ENCODE measurements at places on chromosomes 2 and 18.

- DNase-seq, result no peak
Observed at GRCh38 chr2:240919786-240920782, 13.9 kb downstream of the CROCC2 start.

- peak; percentile 26 for DNase-seq
Observed at GRCh38 chr2:191376981-191377629, 131.9 kb downstream of the MYO1B start.

GRCh38 chr2:176098366-176099158 is 1.0 kb upstream of the HOXD12 start:
- no peak for DNase-seq

DNA sequence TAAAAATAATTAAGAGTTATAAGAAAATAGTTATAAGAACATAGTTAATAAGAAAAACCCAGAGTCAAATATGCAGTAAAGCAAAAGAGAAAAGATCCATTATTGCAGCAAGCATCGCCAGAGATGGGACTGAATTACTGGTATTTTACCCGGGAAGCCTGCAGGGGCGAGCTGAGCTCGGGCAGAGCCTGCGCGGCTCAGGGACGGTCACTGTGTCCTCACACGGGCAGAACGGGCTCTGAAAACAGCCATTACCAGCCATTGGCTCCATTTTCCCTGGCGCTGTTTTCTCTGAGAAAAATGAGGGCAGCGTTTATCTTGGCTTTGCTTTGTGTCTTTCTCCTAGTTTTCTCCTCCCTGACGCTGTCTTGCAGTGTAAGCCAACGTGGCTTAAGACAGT is 95.3 kb upstream of the ALKAL2 start:
- no peak for DNase-seq

DNA sequence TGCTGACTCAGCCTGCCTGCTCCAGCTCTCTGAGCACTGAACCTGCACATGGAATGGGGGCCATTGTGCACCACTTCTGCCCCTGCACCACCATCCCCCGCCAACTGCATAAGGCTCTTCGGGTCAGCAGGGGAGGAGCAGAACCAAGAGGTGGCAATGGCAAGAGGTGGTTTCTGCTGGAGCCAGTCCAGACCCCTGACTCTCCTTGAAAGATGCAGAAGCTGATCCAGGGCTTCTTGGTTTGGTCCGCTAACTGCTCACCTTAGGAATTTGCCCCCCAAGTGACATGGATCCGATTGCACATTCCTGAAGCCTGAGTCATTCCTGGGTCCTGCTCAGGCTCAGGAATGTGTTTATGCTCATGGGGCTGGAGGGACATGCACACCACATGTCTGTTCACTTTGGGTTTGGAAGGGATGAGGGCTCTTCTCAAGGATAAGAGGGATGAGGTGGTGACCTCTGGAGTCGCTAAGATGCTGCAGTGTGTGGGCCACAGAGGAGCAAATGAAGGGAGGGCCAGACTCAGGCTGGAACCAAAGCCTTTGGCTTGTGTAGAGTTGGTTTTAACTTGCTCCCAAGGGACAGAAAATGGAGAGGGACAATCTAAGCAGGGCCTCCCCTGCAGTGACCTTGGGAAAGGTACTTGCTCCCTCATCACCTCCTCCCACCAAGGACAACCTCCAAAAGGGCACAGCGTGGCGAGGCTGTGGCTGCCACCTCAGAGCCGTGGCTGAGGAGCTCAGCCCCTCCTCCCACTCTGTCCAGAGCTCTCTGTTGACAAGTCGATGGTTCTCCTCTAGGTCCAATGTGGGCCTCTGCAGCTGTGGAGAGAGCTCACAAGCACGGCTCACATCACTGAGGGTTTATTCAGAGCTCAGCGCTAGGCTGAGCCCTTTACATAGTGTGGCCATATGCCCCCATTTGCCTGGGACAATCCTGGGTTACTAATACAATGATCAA is 66.2 kb downstream of the HS1BP3 start:
- peak; percentile 77 for DNase-seq

DNA sequence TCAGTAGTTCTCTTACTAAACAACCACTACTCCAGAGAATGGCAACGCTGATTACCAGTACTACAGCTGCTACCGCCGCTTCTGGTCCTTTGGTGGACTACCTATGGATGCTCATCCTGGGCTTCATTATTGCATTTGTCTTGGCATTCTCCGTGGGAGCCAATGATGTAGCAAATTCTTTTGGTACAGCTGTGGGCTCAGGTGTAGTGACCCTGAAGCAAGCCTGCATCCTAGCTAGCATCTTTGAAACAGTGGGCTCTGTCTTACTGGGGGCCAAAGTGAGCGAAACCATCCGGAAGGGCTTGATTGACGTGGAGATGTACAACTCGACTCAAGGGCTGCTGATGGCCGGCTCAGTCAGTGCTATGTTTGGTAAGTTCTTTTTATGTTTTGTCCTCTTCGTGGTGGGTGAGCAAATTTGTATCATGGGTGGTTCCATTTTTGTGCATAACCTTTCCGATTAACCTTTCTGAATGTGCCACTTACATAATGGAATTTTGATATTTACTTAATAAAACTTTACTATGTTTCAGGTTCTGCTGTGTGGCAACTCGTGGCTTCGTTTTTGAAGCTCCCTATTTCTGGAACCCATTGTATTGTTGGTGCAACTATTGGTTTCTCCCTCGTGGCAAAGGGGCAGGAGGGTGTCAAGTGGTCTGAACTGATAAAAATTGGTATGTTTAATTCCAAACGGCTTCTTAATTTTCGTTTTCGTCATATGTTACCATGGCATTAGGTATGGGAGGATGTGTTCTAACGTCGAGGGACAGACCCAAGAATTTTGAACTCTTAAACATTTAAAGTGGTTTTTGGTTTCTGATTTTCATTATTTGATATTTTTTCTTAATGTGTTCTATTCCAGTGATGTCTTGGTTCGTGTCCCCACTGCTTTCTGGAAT is 1.3 kb downstream of the SLC20A1 start:
- no peak for DNase-seq

GRCh38 chr2:179057737-179058136 is 7.8 kb upstream of the CCDC141 start:
- no peak for DNase-seq

GRCh38 chr2:193409951-193410350 is 1215.2 kb upstream of the TMEFF2 start:
- DNase-seq, result no peak

Measured in left renal cortex interstitium (tissue), 4 donors.